T-cell (primary cell): ENCODE measurements at places on chromosomes 7 and 10.

DNA sequence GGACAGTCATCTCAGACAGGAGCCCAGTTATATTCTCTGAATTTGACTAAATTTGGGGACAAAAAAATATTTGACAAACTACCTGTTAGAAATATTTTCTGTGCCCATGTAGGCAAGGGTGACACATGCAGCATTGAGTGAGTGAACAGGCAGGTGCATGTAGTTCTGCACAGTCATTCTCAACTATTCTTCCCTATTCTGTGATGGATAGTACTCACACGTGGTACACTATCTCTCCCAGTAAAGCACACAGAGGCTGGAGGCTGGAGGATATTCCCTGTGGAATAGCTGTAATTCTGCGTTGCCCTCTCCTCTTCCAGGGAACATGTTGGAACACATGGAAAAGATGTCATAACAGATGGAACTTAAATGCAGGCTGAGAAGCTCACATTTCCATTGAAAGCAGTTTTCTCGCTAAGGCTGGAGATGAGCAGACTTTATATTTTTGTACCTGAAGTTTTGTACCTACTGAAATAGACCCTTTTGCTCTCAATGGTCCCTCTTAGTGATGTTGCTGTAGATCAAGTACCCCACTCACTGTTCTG lies 75.0 kb downstream of the GPR141 start:
- no peak for DNase-seq

DNA sequence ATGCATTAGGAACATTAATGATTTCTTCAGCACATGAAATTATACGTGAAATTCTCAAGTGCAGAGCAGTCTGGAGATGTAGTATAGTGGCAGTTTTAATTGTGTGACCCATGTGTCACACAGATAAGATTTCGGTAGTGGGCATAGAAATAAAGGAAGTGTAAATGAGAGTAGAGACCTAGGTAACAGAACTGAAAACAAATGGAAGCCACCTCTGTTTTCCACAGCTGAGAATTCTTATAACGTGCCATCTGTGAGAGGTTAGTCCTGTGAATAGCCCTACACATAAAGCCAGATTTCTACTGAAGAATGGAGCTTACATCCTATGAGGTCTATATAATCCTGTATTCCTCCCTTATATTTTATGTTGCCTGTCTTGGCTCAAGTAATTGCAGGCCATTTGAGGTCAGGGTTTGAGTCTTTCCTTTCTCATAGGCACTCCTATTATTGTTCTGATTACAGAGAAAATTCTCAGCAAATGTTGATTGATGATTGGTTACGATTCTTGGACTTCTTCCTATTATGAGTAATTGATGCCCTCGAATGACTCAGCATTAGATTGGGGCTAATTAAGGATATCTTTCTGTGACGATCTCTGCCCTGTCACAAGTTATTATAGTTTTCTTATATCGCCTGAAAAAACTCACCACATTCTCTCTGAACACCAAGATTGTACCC lies 258.2 kb downstream of the KIF20B start:
- DNase-seq: no peak

GRCh38 chr10:84837877-84838276 lies 509.5 kb downstream of the CCSER2 start:
- no peak for DNase-seq

GRCh38 chr7:131067220-131067619 lies 260.5 kb upstream of the MKLN1 start:
- no peak for DNase-seq

- DNase-seq: peak; percentile 13
Observed at GRCh38 chr10:22573820-22574569, 140.4 kb downstream of the PIP4K2A start.

DNA sequence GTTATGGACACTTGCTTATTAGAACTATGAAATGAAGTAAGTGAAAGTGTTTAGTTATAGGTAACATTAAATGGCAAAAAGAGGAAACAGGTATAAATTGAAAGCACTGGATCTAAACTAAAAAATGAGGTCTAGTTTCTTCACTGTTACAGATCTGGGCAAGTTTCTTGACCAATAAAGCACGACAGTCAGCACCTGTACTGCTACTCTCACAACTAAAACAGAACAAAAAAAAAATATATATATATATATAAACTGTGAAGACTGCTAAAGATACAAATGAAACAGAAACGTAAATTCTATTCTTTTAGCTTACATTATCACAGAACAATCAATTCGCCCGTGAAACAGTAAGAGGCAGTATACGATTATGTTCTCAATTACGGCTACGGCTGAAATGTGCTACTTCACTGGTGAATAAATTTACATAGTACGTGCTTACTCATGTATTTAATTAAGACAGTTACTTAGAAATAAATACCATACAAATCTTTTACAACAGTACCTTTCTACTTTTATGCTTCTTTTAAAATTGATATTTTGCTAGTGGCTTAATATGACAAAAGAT lies 4.2 kb downstream of the AHR start:
- no peak for DNase-seq

DNA sequence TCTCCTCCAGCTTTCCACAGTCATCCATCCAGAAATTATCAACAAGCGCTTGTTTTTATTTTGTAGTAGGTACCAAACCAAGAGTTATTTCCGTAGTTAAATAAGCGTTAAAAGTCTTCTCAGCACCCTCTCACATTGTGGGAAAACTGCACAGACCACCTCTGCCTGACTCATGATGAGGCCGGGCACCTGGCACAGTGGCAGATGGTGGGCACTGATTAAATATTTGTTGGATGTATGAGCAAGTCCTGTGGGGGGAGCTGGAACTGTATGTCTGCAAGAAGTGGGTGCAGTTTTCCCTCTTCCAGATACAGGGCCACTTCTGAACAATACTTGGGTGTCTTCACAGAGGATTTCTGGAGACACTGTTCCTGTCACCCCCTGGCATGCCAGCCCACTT lies 5.3 kb upstream of the REPIN1 start:
- DNase-seq: no peak

DNA sequence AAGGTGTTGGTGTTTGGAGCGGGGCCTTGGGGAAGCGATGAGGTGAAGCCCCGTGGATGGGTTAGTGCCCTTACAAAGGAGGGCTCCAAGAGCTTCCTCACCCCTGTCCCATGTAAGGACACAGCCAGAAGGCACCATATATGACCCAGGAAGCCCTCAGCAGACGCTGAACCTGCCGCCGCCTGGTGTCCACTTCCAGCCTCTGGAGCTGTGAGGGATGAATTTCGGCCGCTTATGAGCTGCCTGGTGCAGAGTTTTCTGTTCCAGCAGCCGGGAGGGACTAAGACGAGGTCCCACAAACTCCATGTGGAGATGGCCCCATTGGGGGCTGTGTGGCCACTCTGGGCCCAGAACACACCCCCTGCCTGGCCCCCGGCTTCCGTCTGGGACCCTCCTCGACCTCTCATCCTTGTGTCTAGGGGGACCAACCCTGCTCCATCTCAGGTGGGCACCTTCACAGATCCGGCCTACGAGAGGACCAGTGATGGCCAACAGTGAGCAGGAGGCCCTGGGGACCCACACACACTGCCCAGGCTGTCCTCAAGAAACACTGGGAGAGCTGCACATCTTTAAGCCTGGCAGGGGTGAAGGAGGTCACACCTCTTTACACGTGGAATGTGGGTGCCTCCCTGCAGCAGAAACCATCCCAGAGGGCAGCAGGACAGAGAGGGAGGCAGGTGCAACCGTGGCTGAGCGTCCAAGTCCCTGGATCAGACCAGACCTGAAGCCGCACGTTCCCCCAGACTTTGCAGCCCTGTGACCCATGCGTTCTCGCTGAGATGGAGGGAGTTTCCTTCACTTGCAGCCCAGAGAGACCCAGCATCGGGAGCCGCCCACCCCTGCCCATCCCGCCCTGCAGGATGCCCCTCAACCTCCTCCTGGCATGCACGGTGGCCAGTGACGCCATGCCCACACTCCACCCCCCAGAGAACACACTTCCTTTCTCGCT lies 96.1 kb downstream of the PDGFA start:
- DNase-seq: no peak

GRCh38 chr7:28356619-28357018 lies 55.7 kb upstream of the CREB5 start:
- DNase-seq: no peak

DNA sequence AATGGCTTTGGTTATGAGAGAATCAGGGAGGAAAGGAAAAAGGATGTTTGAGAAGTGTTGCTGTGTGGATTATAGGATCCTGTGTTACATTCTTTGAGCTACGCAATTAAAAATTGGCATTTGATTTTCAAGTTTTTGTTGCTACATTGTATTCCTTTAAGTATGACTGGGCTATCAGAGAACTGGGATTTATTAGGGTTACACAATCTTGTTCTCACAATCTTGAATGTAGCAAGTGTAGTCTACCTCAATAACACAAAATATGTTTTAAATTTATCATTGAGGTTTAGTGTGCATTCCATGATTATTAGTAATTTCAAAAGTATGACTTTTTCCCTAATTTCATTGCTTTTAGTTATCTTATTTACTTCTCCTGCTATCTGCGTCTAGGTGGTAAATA lies 113.9 kb downstream of the CACNB2 start:
- DNase-seq: no peak

GRCh38 chr10:95755511-95756004 lies 405 bp upstream of the ENTPD1 start:
- DNase-seq: no peak

DNA sequence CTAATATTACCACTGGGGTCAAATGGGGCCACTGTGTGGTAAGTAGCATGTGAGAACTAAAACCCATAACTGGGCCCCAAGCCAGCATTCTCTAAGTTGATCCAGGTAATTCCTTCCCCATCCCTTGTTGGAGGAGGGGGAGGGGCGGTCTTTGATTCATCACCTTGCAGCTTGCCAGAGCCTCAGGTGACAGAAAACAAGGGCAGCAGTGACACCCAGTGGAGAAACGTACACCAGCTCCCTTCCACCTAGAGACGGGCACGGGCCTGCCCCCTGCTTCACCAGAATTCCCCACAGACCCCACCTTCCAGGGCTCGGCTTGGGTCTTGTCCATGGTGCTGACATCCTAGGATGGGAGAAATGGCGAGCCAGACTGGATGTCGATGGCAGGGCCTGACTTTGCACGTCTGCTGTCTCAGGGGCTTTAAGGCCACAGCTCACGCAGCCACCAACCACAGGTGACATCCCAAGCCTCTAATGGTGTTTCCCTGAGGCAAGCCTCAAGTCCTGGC lies 102.0 kb downstream of the STRA8 start:
- DNase-seq: no peak

GRCh38 chr7:152103066-152103465 lies 77.6 kb downstream of the GALNT11 start:
- no peak for DNase-seq

GRCh38 chr10:112949875-112950507 lies at the start of gene TCF7L2:
TSS of gene TCF7L2 (plus strand) at chr10:112950247. CDS start at chr10:112950757, 510 bp downstream.
- DNase-seq: peak; percentile 42

DNA sequence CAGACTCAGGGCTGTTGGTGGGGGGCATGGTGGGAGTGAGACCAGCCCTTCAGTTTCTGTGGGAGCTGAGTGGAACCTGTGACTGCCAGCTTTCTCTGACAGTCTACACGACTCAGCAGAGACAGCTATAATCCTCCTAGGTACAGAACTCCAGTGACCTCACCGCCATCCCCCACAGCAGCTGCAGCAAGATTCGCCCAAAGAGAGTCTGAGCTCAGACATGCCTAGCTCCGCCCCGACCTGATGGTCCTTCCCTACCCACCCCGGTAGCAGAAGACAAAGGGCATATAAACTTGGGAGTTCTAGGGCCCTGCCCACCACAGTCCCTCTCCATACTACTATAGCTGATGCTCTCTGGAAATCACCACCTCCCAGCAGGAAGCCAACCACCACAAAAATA lies 500.1 kb downstream of the ETV1 start:
- no peak for DNase-seq

GRCh38 chr7:105011831-105012502 lies 2.0 kb upstream of the KMT2E start:
- peak; percentile 17 for DNase-seq

GRCh38 chr10:96709525-96709924 lies 10.8 kb downstream of the PIK3AP1 start:
- DNase-seq: no peak

DNA sequence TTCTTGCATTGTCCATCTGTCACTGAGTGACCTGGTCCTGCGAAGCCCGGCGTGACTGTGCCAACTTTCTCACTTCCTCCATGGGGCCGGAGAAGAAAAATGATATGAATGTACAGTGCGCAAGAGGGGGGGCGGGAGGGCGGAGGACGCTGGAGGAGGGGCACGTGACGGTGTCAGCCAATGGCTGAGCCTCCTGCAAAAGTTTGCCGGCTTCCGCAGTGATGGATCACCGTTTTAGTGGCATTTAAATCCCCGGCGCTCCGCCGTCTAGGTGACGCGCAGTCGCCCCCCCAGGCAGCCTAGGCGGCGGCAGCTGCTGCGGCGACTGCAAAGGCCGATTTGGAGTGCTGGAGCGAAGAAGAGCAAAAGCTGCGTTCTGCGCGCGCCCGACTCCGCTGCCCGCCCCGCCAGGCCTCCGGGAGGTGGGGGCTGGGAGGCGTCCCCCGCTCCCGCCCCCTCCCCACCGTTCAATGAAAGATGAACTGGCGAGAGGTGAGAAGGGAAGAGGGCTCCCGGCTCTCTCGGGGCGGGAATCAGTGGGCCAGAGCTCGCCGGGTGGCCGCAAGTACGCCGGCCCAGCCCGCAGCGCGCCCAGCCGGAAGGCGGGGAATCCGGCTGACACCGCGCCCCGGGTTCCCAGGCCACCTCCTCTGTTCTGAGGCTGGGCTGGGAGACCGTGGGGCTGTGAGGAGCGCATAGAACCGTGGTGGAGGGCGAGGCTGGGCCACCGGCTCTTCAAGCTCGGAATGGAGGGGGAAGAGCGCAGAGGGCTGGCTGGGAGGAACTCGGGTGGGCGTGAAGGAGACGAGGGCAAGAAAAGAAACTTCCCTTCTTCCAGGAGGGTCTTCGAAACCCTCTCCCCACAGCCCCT lies at the start of gene HOXA1:
HOXA1 (minus strand) TSS at position 104 of the 871 bp plus-strand sequence; CDS start at position 16, 88 bp downstream.
- DNase-seq: peak; percentile 76

DNA sequence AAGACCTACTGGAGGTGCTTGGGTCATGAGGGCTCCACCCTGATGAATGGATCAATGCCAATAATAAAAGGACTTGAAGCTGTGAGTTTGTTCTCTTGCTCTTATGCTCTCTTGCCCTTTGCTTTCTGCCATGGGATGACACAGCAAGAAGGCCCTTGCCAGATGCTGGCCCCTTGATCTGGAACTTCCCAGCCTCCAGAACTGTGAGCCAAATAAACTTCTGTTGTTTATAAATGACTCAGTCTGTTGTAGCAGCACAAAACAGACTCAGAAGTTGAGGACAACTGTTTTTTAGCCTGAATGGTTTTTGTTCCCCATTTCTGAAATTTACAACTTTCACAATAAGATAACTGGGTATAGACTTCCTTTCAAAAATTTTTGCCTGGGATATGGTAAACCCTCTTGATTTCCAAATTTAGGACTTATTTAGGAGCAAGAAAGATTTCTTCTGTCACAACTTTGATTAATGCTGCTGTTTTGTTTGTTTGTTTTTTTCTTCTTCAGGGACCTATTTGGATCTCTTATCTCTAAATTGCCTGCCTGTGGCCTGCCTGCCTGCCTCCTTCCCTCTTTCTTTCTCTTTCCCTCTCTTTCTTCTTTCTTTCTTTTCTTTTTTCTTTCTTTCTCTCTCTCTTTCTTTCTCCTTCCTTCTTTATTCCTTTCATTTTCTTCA lies 12.1 kb downstream of the ENTPD1 start:
- DNase-seq: no peak

- peak; percentile 53 for DNase-seq
Observed at GRCh38 chr10:46268076-46268881, 18.5 kb upstream of the ANTXRL start.

- DNase-seq: no peak
Observed at GRCh38 chr7:105790996-105791395, 85.4 kb downstream of the ATXN7L1 start.
